ENCODE measurements at places on chromosomes 13 and 19.
A peak's percentile ranks its signal among the peaks of the same experiment; 100 is the strongest.

- DNase-seq = peak; percentile 92
Observed at GRCh38 chr19:38003438-38004185, 96.6 kb downstream of the SIPA1L3 start.

DNA sequence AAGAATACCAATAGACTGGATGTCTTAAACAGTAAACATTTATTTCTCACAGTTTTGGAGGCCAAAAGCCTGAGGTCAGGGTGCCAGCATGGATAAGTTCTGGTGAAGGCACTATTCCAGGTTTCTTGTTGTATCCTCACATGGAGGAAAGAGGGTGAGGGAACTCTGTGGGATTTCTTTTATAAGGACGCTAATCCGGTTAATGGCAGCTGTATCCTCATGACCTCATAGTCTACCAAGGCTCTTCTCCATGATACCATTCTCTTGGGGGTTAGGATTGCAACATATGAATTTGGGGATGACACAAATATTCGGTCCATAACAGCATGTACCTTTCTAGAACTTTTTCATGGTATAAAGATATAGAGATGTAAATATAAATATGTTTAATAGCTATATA lies 412.0 kb downstream of the LMO7 start:
- DNase-seq = peak; percentile 26

DNA sequence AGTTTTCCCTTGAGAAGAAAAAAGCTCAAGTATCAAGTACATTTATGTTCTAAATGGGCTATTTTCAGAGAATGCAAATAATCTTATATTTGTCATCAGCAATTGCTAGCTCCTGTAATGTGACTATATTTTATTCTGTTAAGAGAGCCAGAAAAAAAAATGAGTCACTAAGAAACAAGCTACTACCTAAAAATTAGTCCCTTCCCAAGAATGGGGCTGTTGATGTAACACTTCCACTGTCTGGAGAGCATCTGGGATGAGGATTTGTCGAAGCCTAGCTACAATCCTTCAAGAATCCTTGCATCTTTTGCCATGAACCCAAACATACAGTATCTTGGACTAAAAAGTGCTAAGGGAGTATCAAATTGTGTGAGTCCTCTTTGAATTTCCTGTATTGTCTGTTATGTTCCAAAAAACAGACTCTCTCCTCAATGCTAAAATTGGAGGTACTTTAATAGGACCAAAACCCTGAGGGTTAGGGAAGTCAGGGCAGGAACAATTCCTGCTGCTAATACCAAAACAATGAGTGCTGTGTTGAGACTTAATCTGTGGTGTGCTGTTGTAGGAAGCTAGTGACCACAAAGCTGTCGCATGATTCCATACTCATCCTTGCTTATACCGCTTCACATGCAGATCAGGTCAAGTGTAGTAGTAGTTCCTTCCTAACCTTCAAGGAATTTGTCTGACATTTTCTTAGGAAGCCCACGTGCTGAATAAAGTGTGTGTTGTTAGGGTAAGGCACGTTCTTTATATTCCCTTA lies 4.9 kb upstream of the ZC3H13 start:
- no peak for DNase-seq

DNA sequence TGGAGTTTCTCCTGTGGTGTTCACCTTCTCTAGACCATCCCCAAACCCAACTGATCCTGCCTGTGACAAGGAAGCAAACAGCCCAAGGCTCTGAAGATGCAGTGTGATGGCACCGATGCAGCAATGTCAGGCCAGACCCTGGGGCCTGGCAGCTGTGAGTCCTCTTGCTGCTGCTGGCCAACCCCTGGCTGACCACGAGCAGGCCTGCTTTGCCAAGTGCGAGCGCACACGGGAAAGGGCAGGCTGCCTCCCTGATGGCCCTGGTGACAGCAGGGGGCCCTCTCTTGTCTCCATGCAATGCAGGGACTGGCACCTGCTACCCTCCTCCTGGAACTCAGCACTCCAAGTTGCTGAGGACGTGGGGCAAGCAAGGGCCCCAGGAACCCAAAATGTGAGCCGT lies 5.4 kb upstream of the VSTM2B start:
- no peak for DNase-seq

Data from muscle of back (tissue), 13 donors.